ENCODE measurements at places on chromosomes 12 and 14. TPM values are rescaled to one million over a fixed set of nuclear protein-coding genes. Genes with fewer than 3 reads are reported as not detected.

Gene LIN7A
- 0.62 TPM for total RNA-seq

Gene KLRG1
- 2.3 TPM for total RNA-seq

Gene DIO2
- total RNA-seq: 15.2 TPM

Gene CRIP1
- 1,790 TPM for total RNA-seq

Gene OTX2
- not detected for total RNA-seq

Gene KLHDC1
- 0.25 TPM for total RNA-seq

Gene MIPOL1
- 3.4 TPM for total RNA-seq

Gene GPR137C
- total RNA-seq: not detected

Gene PRH2
- total RNA-seq: not detected

Gene RAD9B
- 0.36 TPM for total RNA-seq
